ENCODE measurements at places on chromosomes 4 and X. TPM values are rescaled to one million over a fixed set of nuclear protein-coding genes. Genes with fewer than 3 reads are reported as not detected.

SSX5 gene
- not detected for total RNA-seq

TACC3 gene
- 17.2 TPM for total RNA-seq

GRIA3 gene
- total RNA-seq = 21.6 TPM

CBR4 gene
- total RNA-seq = 55.9 TPM

MAGEB1 gene
- total RNA-seq = not detected

VGLL1 gene
- 1.1 TPM for total RNA-seq

SCRG1 gene
- total RNA-seq = 0.60 TPM

CXCL6 gene
- not detected for total RNA-seq

ANXA3 gene
- total RNA-seq = 16.8 TPM

AFP gene
- not detected for total RNA-seq

NAP1L3 gene
- total RNA-seq = 48.2 TPM

GAGE12F gene
- total RNA-seq = not detected

CACNA1F gene
- total RNA-seq = 27.9 TPM

VEGFC gene
- 10.6 TPM for total RNA-seq

ASMT gene
- 1.2 TPM for total RNA-seq

SPARCL1 gene
- 261 TPM for total RNA-seq

CXCL13 gene
- total RNA-seq = 0.66 TPM

ARHGAP10 gene
- 37.3 TPM for total RNA-seq

PDLIM3 gene
- total RNA-seq = 128 TPM

ADRA2C gene
- total RNA-seq = 8.5 TPM

NEXMIF gene
- total RNA-seq = 13.9 TPM

MXRA5 gene
- total RNA-seq = 94.6 TPM

NKX3-2 gene
- total RNA-seq = 0.49 TPM

STPG2 gene
- total RNA-seq = 1.2 TPM

SRPX2 gene
- total RNA-seq = 6.3 TPM

ZMYM3 gene
- total RNA-seq = 28.6 TPM

ETNPPL gene
- total RNA-seq = 0.22 TPM

DMRTC1 gene
- total RNA-seq = 1.2 TPM

SMR3B gene
- total RNA-seq = not detected

TRIM75 gene
- not detected for total RNA-seq

ADAM29 gene
- total RNA-seq = 0.16 TPM

TKTL2 gene
- total RNA-seq = 0.33 TPM

PCDH18 gene
- total RNA-seq = 143 TPM

SERPINA7 gene
- not detected for total RNA-seq

NLRP2B gene
- not detected for total RNA-seq

CFI gene
- 44.0 TPM for total RNA-seq

ERVMER34-1 gene
- total RNA-seq = 0.60 TPM

GLUD2 gene
- 3.7 TPM for total RNA-seq

TGIF2LX gene
- total RNA-seq = not detected

CPLX1 gene
- 9.2 TPM for total RNA-seq

All from camera-type eye (tissue), 1 donor.